ENCODE measurements at places on chromosomes 6 and 20. TPM values are rescaled to one million over a fixed set of nuclear protein-coding genes. Genes with fewer than 3 reads are reported as not detected.

ACTL10 gene
- 4.5 TPM for total RNA-seq

GATA5 gene
- not detected for total RNA-seq

CST2 gene
- total RNA-seq, result not detected

BPIFA1 gene
- total RNA-seq, result not detected

MEP1A gene
- total RNA-seq, result not detected

COL9A3 gene
- total RNA-seq, result not detected

RHAG gene
- not detected for total RNA-seq

SAMD5 gene
- not detected for total RNA-seq

SLC2A10 gene
- total RNA-seq, result not detected

XKR7 gene
- not detected for total RNA-seq

TGM2 gene
- total RNA-seq, result 0.38 TPM

LGSN gene
- total RNA-seq, result 0.15 TPM

ATP6V1G2 gene
- total RNA-seq, result 3.8 TPM

SLC26A8 gene
- not detected for total RNA-seq

RNF114 gene
- 66.4 TPM for total RNA-seq

OR12D1 gene
- total RNA-seq, result not detected

BMP5 gene
- not detected for total RNA-seq

KHDRBS2 gene
- total RNA-seq, result not detected

SLC4A11 gene
- total RNA-seq, result 1.8 TPM

COMMD7 gene
- 61.7 TPM for total RNA-seq

TAAR8 gene
- not detected for total RNA-seq

FERMT1 gene
- not detected for total RNA-seq

SEL1L2 gene
- not detected for total RNA-seq

FGD2 gene
- total RNA-seq, result 4.7 TPM

GABRR1 gene
- not detected for total RNA-seq

POU3F2 gene
- not detected for total RNA-seq

BPHL gene
- 7.3 TPM for total RNA-seq

ELOVL2 gene
- not detected for total RNA-seq

RAET1L gene
- total RNA-seq, result not detected
